Activated CD4-positive, alpha-beta T cell treated with anti-CD3 and anti-CD28 coated beads, Interleukin-2, amount 10 ng/mL, durations not matched to agents 24 days and 14 days (primary cell): ENCODE measurements at places on chromosomes 2 and 18. TPM values are rescaled to one million over a fixed set of nuclear protein-coding genes. Genes with fewer than 3 reads are reported as not detected.

- DNase-seq: no peak
These were observed 1.0 kb downstream of the IMPACT start for GRCh38 chr18:24427484-24427883.

- DNase-seq: no peak
These were observed 3.6 kb downstream of the STARD7 start for GRCh38 chr2:96204836-96205624.

- no peak for DNase-seq
These were observed 2.7 kb downstream of the TUBB6 start for GRCh38 chr18:12310762-12311161.

DNA sequence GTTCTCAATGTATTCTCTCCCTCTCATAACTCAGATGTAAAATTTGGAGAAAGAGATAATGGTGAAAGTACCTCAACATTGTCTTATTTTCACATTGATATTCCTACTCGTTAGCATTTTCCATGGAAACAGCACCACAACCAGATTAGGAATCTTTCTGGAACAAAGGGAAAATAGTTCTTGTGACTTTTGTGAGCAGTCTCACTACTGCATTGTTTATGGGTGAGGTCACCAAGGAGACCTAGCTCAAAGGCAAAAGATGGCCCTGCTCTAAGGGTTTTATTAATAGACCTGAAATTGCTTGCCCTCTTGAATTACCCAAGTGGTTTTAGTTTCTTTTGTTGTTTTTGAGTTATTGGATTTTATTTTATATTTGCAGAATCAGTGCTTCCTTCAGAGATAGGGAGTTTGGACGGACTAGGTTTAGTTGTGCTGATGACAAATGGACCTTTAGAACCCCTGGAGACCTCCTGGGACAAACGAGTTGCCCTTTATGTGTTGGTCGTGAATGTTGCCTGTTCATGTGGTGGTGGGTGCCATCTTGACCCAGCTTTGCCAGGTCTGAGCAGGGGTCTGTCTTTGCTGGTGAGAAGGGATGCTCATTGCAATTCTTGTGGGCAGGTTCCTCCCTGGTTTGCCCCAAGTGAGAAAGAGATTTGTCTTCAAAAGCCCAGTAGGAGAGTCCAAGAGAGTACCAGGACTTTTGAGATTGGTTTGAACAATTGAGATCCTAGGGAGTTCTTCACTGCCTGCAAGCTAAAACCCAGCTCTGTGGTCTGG is 58.1 kb downstream of the INPP4A start:
- DNase-seq: no peak

- DNase-seq: no peak
These were observed 292.0 kb downstream of the CNTNAP5 start for GRCh38 chr2:124316881-124317605.

- peak; percentile 71 for DNase-seq
These were observed 224.0 kb upstream of the ID2 start for GRCh38 chr2:8457699-8458502.

- no peak for DNase-seq
These were observed 78.2 kb downstream of the AFF3 start for GRCh38 chr2:100064165-100064564.

DNA sequence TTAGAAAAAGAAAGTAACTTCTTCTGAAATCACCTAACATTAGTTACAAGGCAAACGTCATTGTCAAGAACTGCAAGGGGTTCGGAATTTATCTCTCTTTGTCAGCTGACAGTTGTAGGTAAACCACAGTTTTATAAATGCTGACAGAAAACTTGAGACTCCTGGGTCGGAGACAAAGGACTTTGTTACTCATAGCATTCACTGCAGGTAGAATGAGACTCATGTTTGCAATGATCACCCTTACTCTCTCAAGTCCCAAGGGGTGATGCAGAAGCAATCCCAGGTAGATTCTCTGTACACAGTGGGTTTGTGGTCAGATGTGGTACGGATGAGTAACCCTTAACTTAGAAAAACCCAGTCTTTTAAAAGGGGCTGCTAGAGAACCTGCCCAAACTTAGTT is 757.8 kb downstream of the TRIB2 start:
- no peak for DNase-seq

DNA sequence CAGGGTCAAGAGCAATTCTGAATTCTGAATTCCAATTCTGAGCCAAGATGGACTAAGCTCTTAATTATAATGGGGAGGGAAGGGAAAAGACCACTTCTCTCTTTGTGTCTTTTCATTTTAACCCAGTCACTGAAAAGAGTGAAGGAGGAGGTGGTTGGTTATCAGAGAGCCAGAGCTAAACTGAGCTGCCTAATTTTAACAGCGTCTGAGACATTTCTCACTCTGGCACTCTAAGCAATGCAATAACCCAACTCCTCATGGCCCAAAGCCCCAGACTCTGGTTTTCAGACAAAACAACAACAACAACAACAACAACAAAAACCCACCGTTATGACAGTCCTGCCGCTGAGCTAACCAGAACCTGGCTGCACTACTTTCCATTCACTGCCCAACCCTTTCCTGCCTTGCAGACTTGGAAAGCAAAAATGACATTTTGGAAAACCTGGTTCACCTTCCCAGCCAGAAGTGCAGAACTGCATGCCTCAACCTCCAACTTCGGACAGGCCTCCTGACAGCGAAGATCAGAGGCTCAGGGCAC is 1.0 kb downstream of the CHST10 start:
- no peak for DNase-seq

DNA sequence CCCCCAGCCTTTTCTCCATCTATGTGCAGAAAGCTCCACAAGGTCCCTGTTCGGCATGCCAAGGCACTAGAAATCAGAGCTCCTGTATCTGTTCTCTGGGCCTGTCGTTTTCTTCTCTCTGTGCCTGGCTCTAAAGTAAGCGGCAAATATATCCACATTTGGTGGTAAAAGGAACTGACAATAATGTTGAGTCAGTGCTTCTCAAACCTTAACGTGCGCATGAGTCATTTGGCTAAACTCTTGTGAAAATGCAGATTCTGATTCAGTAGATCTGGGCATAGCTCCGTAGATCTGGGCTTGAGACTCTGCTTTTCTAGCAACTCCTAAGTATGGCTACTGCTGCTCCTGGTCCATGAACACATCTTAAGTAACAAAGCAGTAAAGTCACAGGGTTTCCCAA is 16.5 kb upstream of the ACSL3 start:
- DNase-seq: no peak

- DNase-seq: no peak
These were observed 157.1 kb downstream of the CLIP4 start for GRCh38 chr2:29272311-29272710.

- DNase-seq: no peak
These were observed 221.7 kb downstream of the PHLPP1 start for GRCh38 chr18:62937065-62937464.

GRCh38 chr2:140064243-140064642 is 1284.1 kb upstream of the NXPH2 start:
- no peak for DNase-seq

GRCh38 chr18:27653247-27653646 is 468.1 kb upstream of the CHST9 start:
- no peak for DNase-seq

DNA sequence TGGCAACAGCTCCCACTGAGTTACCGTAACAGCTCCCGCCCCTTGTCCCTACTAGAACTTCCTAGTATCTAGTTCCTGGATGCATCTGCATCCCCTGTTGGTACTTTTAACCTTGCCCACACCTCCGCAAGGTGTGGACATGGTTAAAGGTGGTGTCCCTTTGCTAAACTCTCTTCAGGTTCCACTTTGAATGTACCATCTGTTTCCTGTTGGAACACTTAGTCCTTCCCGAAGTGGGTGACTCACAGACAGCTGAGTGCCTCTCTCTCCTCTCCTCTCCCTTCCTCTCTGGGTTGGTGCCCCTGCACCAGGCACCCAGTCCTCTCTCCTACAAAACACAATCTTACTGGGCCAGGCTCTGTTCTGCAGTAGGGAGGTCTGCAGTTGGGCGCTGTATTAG is 19.6 kb upstream of the REL start:
- DNase-seq: no peak

GRCh38 chr2:219171231-219171651 is 1.4 kb upstream of the SLC23A3 start:
- DNase-seq: peak; percentile 83

DNA sequence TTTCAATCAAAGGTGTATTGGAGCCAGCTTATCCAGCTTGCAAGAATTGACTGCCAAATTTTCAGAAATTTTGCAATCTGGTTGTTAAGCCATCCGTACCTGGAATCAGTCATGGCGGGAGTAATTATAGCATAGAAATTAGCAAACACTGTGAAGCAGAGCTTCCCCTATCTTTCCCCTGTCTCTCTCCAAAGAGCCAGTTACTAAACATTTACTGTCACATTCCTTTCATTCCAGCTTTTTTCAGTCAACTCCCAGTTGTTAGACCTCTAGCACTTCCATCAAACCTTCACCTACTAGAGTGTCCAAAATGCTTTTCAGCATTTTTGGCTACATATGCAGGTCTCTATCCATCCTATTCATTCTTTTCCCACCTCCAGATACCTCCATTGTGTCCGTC is 137.4 kb downstream of the MC4R start:
- DNase-seq: no peak

DNA sequence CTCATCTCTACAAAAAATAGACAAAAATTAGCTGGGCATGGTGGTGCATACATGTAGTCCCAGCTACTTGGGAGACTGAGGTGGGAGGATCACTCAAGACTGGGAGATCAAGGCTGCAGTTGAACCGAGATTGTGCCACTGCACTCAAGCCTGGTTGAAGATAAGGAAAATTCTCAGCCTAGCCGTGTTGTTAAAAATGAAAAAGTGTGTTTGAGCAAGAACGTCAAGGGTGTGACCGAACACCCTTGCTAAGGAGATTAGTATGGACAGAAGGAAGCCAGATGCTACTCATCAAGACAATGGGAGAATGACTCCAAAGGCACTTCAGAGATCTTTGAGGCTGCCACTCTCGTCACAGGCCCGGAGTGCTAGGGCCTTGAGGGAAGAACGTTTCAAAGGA is 70.0 kb upstream of the NDUFV2 start:
- DNase-seq: no peak

DNA sequence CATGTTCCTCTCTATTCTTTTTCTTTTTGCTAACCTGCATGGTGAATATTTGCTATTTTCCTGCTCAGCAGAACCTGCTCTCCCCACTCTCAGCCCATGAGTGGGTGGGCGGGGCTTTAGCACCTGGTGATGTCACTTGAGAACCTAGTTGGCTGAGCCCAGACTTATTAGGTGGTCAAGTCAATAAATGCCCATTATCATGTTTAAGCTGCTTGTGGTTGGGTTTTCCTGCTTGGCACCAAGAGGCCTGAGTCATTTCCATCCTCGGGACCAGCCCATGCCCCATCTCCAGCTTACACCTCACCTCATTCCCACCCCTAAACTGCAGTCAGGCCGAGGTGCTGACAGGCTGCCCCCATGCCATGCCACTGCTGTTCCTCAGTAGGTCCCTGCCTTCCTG is 226.6 kb downstream of the ANKRD30B start:
- DNase-seq: no peak

DNA sequence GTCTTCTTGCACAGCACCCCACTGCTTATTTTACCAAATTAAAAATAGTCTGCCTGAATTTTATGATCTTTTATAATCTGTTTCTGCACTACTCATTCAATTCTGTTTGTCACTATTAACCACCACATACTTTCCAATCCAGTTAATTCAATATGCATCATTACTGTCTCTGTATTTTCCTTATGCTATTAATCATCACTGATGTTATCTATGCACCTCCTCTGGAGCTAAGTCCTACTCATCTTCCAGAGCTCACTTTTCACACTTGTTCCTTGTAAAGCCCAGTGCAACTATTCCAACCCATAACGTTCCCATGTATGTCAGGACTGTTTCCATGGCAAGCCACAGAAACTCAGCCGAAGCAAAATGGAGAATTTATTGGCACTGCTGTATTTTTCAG is 713.6 kb downstream of the PLCL1 start:
- DNase-seq: no peak

DNA sequence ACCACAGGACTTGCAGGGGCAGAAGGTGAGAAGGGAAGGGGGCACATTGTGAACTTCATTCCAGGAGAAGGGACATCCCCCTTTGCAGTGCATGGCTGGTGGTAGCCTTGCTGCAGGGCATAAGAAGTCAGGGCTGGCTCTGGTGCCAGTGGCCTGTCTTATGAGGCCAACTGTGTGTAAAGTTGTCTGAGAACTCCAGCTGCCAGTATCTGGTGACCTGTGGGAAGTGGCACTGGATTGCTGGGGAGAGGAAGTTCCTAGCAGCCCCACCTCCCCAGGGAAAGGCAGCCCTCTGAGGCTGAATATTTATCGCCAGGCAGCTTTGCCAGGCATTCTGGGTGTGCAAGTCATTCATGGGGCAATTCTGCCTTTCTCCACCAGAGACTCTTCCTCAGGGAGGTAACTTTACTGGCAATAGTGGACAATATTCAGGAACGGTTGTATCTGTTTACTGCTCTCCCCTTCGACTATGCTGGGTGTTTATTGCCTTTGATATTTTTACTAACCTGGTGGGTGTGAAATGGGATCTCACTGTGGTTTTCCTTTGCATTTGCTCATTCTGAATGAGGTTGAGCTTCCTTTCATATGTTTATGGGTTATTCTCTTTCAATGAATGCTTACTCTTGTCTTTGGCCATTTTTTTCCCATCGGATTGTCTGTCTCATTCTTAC is 12.3 kb downstream of the TRPM8 start:
- DNase-seq: no peak

DNA sequence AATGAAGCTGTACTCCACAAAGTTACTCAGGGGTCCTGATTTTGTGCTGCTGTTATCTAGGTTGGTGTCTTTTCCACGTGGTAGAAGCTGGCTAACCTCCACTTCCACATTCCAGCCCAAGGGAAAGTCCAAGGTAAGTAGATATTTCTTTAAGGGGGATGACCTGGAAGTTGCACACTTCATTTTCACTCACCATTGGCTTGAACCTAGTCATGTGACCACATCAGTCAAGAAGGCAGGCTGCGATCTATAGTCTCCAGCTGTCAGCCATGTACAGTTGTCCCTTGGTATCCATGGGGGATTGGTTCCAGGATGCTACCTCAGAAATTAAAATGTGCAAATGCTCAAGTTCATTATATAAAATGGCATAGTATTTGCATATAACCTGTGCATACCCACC is 31.9 kb upstream of the TGIF1 start:
- no peak for DNase-seq

GRCh38 chr2:216773072-216773471 is 77.7 kb upstream of the IGFBP5 start:
- no peak for DNase-seq

The RAB17 gene
- 0.26 TPM in 1 of 2 replicates, not detected in the other for total RNA-seq

The TMEM17 gene
- 0.14 and 0.19 TPM in 2 replicates for total RNA-seq

The ZNF24 gene
- total RNA-seq: 53.9 and 57.8 TPM in 2 replicates

The MRPL30 gene
- total RNA-seq: 29.0 and 31.2 TPM in 2 replicates

The KLHL14 gene
- not detected in 2 replicates for total RNA-seq

The ASXL3 gene
- total RNA-seq: not detected in 2 replicates

The SLC38A11 gene
- not detected in 2 replicates for total RNA-seq

The FOXD4L1 gene
- 0.17 and 0.30 TPM in 2 replicates for total RNA-seq

The MARCHF7 gene
- total RNA-seq: 67.1 and 72.0 TPM in 2 replicates

The PROKR1 gene
- not detected in 2 replicates for total RNA-seq

The EVA1A gene
- not detected in 2 replicates for total RNA-seq

The POTEJ gene
- not detected in 2 replicates for total RNA-seq
